Pons (tissue), 1 donor: ENCODE measurements at places on chromosomes 3 and 15.

GRCh38 chr15:57216288-57216687 is 160.0 kb upstream of the CGNL1 start:
- DNase-seq: no peak

DNA sequence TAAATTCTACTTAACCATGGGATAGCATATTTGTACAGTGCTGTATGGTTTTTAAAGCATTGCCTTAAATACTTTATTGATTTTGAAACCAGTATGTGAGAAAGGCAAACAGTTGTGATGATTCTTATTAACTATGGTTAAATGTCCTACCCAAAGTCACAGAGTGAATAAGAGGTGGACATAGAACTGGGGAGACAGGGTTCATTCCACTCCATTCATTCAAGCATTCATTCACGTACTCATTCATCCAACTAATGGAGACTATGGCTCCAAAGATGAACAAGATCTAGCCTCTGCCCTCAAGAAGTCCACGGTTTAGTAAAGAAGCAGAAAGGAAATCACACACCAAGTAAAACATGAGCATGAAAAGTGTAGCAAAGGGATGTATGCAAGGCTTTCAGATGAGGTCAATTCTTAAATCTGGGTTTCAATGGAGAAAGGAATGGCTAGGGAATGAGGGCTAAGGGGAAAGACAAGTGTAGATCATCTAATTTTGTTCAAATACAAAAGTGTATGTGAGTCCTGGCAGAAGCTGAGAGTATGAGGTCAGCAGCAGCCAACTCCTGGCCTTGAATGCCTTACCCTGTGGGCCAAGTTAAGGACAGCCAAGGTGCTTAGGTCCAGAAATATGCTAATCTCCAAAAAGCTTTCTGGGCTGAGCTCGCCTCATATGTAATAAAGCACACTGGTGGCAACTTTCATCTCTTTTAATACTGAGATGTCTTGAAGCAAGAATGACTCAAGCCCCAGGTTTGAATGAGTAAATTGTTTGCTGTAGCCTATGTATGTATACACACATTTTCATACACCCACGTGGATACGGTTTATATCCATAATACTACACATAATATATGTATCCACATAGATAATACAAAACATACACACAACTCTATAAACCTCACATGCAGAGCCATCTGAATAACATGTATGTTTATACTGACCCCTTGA is 4.3 kb downstream of the TNIK start:
- DNase-seq: no peak

DNA sequence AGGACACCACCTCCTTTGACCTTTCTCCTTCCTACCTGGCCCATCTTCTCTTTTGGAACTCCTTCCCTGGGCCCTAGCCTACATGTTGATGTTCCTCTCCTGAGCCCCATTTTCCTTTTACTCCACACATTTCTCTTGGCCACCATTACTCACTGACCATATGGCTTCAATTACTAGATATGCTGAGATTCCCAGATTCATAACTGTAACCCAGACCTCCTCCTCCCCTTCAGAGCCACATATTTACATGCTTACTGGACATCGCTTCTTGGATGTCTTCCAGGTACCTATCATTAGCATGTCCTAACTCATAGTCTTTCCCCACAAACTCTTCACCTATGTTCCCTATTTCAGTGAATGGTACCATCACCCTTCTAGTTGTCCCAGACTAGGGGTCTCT is 24.4 kb upstream of the TRIM59 start:
- no peak for DNase-seq

GRCh38 chr3:169841171-169841570 is 28.5 kb upstream of the LRRC34 start:
- DNase-seq: no peak

DNA sequence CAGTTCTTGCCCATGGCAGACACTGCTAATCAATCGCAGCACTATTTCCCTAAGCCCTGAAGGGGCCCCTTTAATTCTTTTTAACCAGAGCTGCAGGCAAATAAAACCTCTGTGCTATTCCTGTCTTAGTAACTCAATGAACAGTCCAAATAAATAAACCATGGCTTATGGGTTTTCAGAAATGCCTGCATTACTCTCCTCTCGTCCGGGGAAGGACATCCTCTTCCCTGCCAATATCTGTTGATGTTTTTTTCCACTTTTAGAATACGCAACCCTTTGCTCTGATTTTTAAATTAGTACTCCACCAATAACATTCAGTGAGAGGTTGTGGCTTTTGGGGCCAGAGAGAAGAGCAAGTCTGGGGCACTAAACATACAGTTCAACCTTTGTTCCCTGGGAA is 35.2 kb upstream of the PRICKLE2 start:
- no peak for DNase-seq

GRCh38 chr3:33211444-33211843 is 7.2 kb downstream of the SUSD5 start:
- DNase-seq: no peak

GRCh38 chr3:12897381-12898289 is 56.3 kb upstream of the RPL32 start:
- DNase-seq: peak; percentile 9

- no peak for DNase-seq
Observed at GRCh38 chr3:197286678-197287077, 11.7 kb downstream of the DLG1 start.

DNA sequence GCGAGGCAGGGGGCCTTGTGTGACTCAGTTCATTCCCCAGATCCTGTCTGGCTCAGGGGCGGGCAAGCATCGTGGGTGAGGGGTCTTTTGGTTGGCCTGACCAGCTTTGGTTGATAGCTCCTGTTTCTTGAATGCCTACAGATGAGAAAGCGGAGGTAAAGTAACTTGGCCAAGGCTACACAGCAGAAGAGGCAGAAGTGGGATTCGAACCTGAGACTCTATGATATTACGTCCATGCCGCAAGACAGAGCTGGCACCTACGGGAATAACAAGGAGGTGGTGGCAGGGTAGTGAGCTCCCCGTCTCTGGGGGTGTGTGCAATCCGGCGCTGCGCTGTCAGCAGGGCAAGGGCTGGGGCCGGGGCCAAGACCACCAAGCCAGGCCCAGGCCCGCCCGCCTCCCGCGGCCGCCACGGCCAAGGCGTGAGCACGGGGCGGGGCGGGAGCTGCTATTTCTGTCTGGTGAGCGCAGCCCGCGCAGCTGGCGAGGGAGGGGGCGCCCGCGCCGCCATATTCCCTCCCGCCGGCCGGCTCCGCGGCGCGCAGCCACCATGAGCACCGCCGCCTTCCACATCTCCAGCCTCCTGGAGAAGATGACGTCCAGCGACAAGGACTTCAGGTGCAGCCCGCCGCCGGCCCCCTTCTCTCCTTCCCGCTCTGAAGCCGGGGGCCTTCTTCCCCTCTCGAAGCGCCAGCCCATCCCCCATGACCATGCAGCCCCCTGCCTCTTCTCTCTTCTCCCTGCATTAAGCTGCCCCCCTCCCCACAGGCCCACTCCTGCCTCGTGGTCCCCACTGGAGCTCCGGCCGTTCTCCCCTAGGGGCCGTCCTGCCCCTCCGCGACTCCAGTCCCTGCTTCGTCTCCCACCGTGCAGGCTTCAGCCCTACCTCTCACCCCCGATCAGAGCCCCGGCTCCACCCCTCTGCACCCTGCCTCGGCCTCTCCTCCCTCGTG is at the start of gene CAND2:
Gene CAND2, plus strand, starts transcription at position 510 of the 953 bp plus-strand sequence. Its CDS starts 41 bp downstream, at position 551.
- DNase-seq: peak; percentile 26

DNA sequence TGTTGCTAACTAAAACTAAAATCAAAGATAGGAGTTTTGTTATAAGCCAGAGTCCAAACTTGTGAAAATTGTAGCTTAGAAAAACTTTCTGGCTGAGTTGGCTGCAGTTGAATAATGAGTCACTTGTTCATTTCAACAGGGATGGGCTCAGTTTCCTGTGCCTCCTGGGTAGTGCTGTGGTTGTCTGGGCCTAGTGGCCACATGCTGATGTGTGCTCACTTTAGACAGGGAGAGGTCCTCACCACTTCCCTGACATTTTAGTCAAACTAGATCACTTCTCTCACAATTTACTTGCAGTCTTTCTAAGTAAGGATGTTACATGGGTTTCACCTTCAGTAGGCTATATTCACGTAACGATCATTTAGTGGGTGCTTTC is 6.3 kb upstream of the UBE2Q2 start:
- no peak for DNase-seq

DNA sequence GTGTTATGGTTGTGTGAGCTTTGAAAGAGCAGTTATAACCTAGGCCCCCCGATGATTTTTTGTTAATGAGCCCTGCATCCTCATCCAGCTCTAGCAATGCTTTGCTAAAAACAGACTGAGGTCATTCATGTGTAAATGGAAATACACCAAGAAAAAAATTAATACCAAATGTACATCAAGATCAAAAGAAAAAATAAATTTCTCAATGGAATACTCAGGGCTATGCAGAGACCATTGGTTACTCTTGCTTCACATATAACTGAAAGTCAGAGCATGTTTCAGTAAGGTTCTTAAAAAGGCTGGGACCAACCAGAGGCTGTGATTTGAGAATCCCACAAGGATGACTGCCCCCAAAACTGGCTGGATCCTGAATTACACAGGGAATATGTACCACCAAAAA is 48.0 kb downstream of the ARHGAP31 start:
- no peak for DNase-seq

GRCh38 chr15:68045289-68046265 is 8.5 kb upstream of the PIAS1 start:
- DNase-seq: no peak

GRCh38 chr15:53457479-53457878 is 302.0 kb downstream of the WDR72 start:
- no peak for DNase-seq

- DNase-seq: no peak
Observed at GRCh38 chr3:40821315-40821714, 296.6 kb downstream of the ZNF621 start.

DNA sequence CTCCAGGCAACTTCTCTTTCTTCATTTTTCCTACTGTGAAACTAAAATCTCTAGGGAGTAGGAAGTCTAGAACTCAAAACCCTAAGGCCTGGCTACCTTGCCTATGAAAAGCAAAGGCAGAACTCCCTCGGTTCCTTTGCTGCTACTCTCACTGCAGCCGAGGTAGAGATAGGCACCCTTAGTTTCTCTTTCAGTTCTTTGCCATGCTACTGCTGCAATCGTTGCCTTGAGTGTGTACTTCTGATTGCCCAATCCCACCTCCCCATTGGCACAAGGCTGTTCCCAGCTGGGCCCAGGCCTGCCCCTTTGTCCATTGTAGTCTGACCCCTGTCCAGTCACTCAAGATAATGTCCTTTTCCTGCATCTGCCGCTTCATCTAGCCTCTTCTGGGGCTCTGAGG is 92.3 kb upstream of the MRPS22 start:
- no peak for DNase-seq

- no peak for DNase-seq
Observed at GRCh38 chr15:80514071-80514780, 110.0 kb downstream of the ARNT2 start.

DNA sequence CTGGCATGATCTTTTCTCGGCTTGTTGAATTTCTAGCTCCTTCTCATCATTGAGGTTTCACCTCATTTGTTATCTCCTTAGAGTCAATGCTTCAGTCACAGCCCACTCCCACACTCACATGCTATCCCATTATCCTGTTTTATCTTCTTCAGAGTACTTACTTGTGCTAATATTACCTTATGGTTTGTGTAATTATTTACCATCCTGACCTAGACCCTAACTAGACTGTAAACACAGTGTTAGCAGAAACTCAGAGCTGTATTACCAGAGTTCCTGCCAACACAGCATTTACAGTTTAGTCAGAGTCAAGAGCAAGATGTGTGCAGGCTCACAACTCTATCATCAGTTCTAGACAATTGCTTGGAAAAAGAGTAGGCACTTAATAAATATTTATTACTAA is 144.7 kb downstream of the OTOL1 start:
- no peak for DNase-seq

DNA sequence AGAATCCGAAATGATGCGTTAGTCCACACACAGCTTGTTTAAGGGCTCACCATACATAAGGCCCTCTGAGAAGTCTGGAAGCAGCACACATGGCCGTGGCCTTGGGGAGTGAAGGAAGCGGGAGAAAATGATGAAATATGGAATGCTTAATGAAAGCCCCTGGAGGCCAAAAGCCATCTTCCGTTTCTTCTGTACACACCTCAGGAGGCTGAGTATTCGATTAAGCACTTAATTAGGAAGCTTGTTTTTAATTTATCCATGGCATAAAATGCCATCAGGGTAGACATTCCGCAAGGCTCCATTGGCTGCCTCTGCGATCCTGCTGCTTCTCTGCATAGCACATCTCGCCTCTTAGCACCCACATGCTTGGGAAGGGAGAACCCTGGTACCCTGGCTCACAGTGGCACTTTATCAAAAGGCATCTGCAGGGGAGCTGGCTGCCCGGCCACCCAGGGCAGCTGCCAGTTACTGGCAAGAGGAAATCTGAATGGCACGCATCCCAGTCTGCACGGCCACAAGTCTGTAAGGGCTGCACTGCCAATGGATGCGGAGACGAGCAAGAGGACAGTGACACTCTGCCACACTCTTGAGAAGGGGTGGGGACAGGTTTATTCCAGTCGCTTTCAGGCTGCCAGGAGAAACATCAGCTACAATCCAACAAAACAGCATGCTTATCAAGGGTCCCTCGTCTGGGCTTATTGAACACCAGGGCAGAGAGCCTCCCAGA is 356.2 kb downstream of the OCA2 start:
- peak; percentile 71 for DNase-seq

DNA sequence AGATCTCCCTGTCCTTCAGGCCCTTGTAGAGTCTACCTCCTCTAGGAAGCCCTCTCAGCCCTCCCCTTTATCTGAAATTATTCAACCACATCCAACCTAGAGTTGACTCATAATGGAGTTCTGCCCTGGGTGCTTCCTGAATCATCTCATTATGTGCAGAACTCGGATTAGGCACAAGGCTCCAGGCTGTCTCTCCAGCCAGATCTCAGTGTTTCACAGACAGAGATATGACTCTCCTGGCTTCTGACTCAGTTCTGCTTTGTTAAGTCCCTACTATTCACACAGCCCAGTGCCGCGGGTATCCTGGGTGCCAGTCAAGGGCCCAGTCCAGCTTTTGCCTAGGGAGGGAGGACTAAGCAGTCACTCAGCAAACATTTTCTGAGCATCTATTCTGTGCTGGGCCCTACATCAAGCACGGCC is 9.3 kb downstream of the STRA6 start:
- DNase-seq: no peak

- DNase-seq: peak; percentile 72
Observed at GRCh38 chr15:28975766-28976179, 90.0 kb downstream of the APBA2 start.

GRCh38 chr3:64234571-64234970 is 9.3 kb upstream of the PRICKLE2 start:
- DNase-seq: no peak

DNA sequence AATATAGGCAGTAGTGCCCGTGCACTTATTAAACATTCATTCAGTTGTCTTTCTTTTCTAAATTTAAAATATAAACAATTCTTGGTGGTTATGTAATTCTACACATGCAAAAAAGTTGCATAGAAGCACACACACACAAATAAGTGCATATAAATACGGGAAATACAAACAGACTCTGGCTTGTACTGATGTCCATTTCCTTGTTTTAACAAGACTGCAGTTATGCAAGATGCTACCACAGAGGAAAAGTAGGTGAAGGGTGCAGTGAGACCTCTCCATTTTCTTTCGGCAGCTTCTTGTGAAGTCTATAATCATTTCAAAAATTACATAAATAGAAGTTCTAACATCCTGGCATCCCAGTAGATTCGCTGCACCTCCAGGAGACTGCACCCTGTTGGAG is 130.6 kb upstream of the BCL6 start:
- DNase-seq: no peak
